SIG-M5 (cell line): ENCODE measurements at places on chromosomes 16 and 17.

DNA sequence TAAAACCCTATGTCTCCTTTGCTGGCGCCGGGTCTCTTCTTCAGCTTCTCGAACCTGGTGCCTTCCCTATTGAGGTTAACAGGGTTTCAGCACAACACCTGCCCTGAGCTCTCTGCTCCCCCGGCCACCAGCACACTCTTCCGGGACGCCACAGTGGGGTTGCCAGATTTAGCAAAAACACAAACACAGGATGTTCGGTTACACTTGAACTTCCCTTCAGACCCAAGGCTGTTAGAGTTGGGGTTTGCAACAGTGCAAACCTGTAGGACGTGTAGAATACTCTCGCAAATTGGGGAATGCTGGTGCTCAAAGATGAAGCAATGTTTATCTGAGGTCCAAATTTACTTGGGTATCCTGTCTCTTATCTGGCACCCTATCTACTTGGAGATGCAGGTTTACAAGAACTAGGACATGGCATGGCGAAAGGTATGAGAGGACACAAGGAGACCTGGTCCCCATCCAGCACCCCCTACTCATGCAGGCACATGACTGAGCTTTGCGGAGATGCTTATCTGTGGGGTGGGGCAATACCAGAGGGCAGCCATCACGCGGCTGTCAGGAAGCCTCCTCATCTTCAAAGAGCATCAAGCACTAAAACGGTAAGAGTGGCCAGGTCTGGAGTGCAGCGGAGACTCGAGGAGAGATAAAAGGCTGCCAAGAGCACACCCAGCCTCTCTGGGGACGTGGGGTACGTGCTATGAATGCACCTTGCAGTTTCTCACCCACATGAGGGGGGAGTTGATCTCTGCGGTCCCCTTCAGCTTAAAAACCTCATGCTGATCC, 52.8 kb downstream of the SDK2 start:
- DNase-seq: no peak

GRCh38 chr17:33521784-33522183, 228.7 kb upstream of the ASIC2 start:
- no peak for DNase-seq

- DNase-seq: no peak
These were observed 767 bp downstream of the SYNGR2 start for GRCh38 chr17:78168903-78169793.

DNA sequence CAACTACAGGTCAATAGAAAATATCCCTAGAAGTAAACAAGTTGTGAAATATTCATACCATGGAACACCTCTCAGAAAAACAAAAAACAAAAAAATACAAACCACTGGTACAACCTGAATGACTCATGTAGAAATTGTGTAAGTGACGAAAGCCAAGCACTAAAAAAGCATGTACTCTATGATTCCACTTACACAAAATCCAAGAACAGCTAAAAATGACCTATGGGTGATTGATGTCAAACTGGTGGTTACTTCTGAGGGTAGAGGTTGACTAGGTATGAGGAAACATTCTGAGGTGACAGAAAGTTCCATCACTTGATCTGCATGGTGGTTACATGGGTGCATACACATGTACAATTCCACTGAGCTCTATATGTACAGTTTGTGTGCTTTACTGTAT, 31.1 kb downstream of the DHRS7C start:
- no peak for DNase-seq

GRCh38 chr17:29715680-29716079, 93.0 kb upstream of the CORO6 start:
- DNase-seq: no peak

- DNase-seq: no peak
These were observed 41.1 kb downstream of the FTO start for GRCh38 chr16:53745086-53745485.
